ENCODE measurements at places on chromosomes 5 and 9.

GRCh38 chr9:14749741-14750211, 27.2 kb upstream of the CER1 start:
- DNase-seq: no peak

DNA sequence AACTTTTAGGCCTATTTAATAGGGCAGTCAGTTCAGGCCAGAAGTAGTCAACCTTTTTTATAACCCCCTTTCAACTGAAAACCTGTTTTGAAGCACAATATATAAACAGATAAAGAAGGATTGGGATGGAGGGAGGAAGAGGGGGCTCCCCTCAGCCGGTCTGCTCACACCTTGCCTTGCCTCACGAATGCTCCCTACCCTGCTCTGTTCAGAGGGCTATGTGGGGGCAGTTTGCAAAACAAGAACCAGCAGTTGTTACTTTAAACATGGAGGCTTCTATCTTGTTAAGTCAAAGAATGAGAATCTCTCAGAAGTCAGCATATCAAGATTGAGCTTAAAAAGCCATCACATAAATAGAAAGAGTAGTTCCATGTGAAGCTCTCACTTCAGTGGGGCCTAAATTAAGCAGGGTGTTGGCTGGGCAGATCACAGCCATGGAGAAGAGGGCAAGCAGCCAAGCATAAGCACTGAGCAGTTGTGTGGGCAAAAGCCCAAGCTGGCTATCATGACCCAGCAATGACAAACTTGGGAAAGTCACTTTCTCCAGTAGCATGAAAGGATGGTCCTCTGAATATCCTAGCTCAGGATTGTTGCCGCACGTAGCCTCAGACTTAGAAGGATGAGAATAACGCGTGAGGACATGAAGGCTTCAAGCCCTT, 70.6 kb downstream of the ALDH1A1 start:
- DNase-seq: no peak

GRCh38 chr5:169584998-169585451, 1.5 kb downstream of the SPDL1 start:
- DNase-seq: no peak

DNA sequence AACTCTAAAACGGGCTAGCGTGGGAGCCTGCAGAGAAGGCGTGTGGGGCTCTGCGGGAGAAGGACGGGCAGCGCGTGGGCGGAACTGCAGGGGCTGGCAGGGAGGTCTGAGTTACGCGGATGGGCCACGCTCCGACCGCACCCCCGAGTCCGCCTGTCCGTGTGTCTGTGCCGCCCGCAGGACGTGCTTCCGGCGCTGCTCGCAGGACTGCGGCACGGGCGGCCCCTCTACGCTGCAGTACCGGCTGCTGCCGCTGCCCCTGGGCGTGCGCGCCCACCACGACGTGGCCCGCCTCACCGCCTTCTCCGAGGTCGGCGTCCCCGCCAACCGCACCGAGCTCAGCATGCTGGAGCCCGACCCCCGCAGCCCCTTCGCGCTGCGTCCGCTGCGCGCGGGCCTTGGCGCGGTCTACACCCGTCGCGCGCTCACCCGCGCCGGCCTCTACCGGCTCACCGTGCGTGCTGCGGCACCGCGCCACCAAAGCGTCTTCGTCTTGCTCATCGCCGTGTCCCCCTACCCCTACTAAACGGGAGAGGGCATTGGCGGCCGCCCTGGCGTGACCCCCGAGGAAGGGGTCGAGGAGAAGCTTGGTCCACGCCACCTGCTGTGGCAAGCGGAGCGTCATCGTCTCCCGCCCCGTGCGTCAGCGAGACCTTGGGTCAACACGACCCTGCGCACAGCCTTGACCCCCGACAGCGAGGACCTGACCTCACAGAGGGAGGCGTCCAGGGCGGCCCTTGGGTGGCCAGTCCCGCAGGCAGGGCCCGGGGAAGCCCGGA, 11.4 kb upstream of the ASS1 start:
- no peak for DNase-seq

DNA sequence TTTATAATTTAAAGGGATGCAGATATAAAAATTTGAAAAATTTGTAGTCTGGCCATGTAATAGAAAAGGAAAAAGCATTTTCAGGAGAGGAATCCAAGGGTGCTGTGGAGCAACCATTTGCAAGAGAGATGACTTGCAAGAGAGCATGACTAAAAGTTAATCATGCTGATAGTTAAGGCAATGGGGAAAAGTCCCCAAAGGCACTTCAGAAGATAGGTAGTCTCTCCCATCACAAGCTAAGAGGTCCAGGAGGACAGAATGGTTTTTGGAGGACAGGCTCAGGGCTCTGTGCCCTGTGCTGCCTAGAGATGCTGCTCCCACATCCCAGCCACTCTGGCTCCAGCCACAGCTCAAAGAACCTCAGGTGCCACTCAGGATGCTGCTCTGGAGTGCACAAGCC, 38.8 kb downstream of the DNAJB5 start:
- DNase-seq: no peak

- peak; percentile 54 for DNase-seq
These were observed 32.0 kb upstream of the SPTLC1 start for GRCh38 chr9:92147030-92147851.
